Vagina (tissue), 2 donors: ENCODE measurements at places on chromosomes 2 and 18. TPM values are rescaled to one million over a fixed set of nuclear protein-coding genes. Genes with fewer than 3 reads are reported as not detected.

The SPC25 gene
- not detected for total RNA-seq

The TACR1 gene
- total RNA-seq = 8.3 TPM

The TUBA4B gene
- not detected for total RNA-seq

The FAM110C gene
- 27.3 TPM for total RNA-seq
